ENCODE measurements at places on chromosomes 13 and 19.

DNA sequence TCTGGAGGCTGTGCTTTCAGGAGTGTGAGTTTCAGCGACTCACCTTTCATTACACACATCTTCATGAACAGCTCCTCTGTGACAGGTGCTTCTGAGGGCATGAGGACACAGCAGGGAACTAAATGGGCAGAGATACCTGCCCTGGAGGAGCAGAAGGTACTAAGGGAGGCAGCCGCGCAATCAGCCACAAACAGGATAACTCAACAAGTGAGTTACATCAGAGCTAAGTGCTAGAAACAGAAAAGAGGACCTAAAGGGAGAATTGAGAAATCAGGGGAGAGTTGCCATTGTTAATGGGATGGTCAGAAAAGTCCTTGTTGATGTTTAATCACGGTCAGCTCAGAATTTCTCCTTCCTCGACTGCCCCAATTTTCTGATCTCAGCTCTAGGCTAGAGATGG lies 42.5 kb downstream of the SYDE1 start:
- no peak for DNase-seq

DNA sequence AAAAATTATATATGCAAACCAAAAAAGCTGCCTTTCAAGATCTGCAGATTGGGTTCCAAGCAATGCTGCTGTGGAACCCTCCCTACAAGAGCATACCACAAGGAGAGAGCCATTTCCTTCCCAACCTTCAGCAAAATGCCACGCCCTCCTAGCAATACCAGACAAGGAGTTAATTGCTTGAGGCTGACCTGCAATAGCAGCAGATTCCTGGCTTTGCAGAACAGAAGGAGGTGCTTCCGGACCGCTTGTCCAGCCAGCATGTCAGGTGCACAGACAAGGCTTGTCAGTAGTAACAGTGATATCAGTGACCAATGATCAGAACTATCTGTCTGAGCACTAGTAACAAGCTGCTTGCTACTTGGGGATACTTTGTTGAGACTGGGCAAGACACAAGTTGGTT lies 301.6 kb downstream of the FGF14 start:
- DNase-seq: no peak

DNA sequence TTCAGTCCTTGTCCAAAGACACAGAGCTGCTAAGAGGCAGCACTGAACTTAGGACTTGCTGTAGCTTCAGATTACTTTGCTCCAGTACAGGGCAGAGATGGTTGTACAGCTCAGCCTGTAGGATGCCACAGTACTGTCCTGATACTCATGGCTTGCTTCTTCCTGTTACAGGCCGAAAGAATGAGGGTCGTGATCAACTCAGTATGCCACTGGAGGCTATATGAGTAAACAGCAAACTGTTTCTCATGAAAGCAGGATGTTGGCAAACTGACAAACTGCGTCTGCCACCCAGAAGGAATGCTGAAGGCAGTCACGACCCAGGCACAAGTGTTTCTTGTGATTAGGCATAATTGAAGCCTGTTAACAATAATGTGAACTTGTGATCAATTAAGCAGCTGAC lies 2.8 kb downstream of the ZNF749 start:
- no peak for DNase-seq

DNA sequence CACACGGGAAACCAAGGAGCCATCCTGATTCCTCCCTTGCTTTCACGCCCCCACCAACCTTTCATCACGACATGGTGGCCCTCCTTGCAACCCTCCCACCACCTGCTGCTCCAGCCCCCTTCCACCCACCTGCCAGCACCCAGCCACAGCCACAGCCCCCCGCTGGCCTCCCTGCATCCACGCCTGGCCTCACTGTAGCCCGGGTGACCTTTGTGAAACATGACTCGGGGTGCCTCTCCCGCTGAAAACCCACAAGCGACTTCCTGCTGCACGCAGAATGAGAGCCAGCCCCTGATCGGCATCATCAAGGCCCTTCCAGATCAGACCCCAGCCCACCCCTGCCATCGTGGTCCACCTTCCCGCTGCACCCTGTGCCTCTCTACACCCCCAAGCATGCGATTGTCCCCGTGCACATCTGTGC lies 14.9 kb downstream of the POP4 start:
- DNase-seq: no peak

DNA sequence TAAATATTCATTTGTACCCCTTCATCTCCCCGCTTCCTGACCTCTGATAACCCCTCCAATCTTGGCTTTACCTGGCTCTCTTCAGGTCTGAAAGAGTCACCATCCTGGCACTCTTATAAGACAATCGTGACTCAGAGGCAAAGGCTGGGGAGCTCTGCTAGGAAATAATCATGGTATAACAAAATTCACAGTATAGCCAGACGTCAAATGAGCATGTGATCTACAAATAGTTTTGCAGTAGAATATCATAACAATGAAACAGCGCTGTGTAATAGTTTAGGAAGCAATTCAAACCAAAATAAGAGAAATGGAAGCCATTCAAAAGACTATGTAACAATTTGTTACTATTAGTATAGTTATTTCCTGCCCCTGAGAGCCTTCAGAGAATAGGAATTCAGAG lies 34.2 kb downstream of the RXFP2 start:
- DNase-seq: peak; percentile 82

GRCh38 chr13:98853771-98854221 lies 101.3 kb upstream of the SLC15A1 start:
- peak; percentile 55 for DNase-seq

DNA sequence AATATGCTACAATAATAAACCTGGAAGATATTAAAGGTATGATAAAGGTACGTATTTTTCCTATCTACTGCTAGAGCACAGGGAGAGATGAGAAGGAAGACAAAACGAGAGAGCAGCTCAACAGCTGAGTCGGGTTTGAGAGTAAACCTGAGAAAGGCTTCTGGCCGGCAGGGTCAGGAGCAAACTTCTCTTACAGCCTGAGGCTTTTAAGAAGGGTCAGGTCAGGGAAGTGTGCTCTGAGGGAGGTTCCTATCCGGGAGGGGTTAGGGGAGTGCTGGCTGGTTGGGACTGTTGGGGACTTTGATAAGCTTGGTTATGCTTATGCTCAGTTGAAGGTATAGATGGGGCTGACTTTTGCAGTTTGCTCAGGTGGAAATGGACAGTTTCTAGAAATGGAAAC lies 77.7 kb upstream of the PRR20A start:
- peak; percentile 0 for DNase-seq

GRCh38 chr13:112759053-112759452 lies 69.2 kb downstream of the ATP11A start:
- DNase-seq: no peak

- DNase-seq: no peak
Observed at GRCh38 chr19:46295401-46296201, 1.2 kb upstream of the HIF3A start.

GRCh38 chr13:44768239-44768638 lies 192.1 kb upstream of the TSC22D1 start:
- peak; percentile 26 for DNase-seq

DNA sequence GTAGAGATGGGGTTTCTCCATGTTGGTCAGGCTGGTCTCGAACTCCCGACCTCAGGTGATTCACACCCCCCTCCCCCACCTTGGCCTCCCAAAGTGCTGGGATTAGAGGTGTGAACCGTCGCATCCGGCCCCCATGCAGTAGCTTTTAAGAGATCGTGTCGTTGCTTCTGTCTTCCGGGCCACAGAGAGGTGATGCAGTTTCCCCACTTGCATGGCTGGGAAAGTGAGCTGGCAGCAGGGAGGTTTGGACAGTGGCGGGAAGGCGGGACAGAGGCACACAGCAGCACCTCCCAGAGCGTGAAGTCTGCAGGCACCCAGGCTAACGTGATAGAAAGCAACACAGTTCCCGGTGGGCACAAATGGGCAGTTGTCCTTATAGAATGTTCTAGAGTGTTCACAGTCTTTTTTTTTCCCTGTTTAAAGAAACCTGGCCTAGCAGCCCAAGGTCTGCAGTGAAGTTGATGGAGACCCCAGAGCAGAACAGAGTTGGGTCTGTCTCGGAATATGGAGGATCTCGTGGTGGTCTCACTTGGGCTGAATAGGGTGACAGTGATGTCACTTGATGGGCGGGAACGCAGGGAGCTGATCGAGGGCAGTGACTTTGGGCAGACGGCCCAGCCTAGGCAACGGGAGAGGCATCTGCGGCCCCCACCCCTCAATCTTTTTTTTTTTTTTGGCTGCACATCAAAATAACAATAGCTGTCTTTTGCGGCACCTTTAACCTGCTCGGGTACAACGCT lies 4.9 kb downstream of the UHRF1 start:
- no peak for DNase-seq

- DNase-seq: no peak
Observed at GRCh38 chr19:35146746-35147459, 3.8 kb downstream of the FXYD7 start.

GRCh38 chr13:28761586-28761985 lies 42.8 kb upstream of the SLC46A3 start:
- DNase-seq: peak; percentile 79

DNA sequence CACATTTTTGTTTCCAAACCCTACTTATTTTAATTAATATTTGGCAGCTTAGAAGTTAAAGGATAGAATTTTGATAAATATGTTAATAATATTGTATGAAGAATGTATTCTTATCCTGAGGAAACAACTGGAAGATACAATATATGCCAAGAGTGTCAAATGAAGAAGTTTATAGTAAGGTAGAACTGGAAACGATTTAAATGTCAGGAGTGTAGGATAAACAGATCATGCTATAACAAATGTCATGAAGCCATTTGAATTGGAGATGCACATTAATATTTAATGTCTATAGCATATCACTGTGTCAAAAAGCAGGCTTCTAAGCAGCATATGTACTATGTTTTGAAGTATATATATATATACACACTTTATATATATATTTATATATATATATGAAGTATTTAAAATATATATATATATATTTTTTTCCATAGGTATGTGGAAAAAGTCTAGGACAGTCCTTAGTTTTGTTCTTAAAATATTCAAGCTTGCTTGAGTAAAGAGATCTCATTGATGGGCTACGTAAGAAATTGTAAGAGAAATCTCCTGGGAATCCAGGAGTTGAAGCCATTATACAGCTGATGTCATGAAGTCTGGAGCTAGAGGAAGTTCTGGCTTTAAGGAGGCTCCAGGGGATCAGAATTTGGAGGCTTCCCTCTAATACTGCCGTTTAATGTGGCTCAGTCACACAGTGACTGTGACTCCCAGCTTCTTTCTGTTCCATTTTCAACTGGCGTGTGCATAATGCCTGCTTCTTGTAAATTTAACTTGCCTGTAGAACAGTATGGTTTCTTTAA lies 79.9 kb upstream of the MYCBP2 start:
- DNase-seq: no peak

- no peak for DNase-seq
Observed at GRCh38 chr19:39140594-39140993, 15.0 kb downstream of the PAK4 start.

GRCh38 chr13:27997904-27998522 lies 9.5 kb upstream of the URAD start:
- peak; percentile 52 for DNase-seq

- no peak for DNase-seq
Observed at GRCh38 chr13:39946769-39947168, 291.3 kb downstream of the COG6 start.

DNA sequence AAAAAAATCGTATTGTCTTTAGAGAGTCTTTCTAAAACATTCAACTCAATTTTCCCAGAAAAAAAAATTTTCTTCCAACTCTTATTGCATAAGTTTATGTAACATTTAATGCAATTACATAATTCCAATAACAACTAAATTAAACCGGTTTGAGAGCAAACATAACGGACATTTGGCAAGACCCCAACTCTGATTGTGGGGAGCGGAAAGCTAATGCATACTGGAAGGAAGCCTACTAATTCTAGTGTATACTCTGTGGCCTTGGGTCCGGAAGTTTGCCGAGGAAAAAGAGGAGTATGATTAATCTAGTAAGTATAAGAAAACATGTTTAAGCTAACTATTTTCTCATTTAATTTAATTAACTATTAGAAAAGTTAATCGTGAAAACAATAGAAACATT lies 21.3 kb upstream of the MIR17HG start:
- no peak for DNase-seq

- peak; percentile 30 for DNase-seq
Observed at GRCh38 chr19:13902993-13903555, 2.8 kb downstream of the BRME1 start.

DNA sequence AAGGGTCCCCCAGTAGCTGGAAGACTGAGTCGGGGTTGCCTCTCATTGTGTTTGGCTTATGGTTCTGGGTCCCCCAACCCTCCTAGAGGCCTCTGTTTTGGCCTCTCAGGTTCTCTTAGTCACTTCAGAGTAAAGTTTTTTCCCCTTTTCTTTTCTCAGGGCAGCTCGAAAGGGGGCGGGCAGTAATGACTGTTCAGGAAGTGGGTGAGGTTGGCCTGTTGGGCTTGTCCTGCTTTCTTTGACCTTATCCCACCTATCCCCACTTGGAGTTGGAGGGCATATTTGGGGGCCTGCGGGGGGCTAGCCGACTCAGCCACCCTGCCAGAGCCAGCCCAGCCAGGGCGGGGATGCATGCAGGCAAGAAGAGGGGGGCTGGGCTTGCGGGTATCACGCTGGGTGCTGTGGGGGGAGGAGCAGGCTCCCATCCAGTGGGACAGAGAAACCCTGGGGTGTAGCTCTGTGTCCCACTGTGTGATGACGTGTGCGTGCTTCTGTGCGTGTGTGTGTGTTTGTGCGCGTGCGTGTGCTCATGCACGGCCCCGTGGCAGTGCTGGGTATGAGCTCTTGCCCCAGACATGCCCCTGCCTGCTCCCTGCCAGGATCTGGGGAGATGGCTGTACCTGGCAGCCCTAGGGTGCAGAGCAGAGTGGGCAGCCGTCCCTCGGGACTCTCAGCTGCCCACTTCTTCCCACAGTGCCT lies 1.4 kb downstream of the CIC start:
- peak; percentile 67 for DNase-seq

DNA sequence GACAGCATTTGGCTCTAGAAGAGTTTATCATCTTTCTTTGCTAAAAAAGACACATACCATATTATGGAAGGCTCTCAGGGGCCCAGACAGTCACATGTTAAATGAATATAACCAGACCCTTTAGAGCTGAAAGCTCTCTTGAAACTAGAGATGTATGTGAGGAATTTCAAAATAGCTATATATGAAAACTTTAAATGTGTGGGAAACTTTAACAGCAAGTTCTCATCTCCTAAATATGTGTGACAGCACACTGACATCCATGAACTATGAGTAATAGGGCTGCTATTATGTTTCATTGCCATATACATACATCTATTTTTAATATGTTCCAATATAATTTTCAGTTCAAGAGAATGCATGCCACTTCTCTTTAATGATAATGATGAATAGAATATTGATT lies 509.5 kb downstream of the GPC6 start:
- DNase-seq: peak; percentile 62

- peak; percentile 47 for DNase-seq
Observed at GRCh38 chr13:93388701-93389100, 162.1 kb downstream of the GPC6 start.

- DNase-seq: peak; percentile 56
Observed at GRCh38 chr13:42022796-42023493, 25.5 kb upstream of the DGKH start.

GRCh38 chr13:108950333-108951010 lies 321.1 kb downstream of the MYO16 start:
- DNase-seq: no peak

DNA sequence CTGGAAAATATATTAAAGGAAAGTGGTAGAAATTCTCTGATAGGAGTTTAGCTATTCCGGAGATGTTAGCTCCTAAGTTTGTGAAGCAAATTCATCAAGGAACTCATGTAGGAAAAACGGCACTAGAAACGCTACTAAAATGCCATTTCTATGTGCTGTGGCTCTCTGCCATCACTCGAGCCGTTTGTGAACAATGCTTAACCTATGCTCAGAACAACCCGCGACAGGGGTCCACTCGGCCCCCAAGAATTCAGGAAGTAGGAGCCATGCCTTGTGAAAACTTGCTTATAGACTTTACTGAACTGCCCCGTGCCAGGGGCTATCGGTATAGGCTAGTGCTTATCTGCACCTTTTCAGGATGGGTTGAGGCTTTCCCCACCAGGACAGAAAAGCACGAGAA lies 14.2 kb upstream of the SLC15A1 start:
- DNase-seq: no peak

Data from cardiac fibroblast (primary cell).